ENCODE measurements at places on chromosomes 6 and 20.

- DNase-seq, result no peak
Measured at GRCh38 chr6:641225-641985, 15.5 kb downstream of the HUS1B start.

GRCh38 chr20:44287272-44288097, 23.5 kb downstream of the FITM2 start:
- no peak for DNase-seq

GRCh38 chr6:141482796-141483597, 649.7 kb upstream of the GJE1 start:
- no peak for DNase-seq

DNA sequence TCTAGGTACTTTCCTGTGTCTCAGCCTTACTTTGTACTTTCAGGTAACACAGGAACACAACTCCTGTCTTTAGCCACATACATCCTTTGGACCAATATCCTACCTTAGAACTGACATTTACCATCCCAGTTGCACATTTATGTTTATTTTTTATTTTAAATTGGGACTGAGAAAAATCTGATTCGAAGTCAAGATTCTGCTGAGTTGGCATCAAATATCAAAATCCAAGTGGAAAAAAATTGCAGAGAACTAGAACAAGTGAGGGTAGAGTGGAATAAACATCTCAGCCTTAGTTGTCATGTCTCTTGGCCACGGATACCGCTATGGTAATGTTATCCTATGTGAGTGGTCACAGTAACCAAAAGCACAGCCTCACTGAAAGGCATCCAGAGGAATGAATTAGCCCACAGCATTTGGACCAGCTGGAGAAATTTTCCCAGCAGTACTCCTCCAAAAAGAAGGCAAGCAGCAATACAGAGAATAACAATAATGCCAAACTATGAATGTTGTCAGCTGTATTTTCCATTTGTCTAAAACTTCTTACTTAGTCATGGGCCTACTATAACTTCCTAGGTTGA, 17.6 kb upstream of the EYA4 start:
- no peak for DNase-seq

- no peak for DNase-seq
Measured at GRCh38 chr20:57735831-57736737, 26.3 kb upstream of the PMEPA1 start.

GRCh38 chr6:87590990-87591389, 1.1 kb downstream of the ORC3 start:
- no peak for DNase-seq

DNA sequence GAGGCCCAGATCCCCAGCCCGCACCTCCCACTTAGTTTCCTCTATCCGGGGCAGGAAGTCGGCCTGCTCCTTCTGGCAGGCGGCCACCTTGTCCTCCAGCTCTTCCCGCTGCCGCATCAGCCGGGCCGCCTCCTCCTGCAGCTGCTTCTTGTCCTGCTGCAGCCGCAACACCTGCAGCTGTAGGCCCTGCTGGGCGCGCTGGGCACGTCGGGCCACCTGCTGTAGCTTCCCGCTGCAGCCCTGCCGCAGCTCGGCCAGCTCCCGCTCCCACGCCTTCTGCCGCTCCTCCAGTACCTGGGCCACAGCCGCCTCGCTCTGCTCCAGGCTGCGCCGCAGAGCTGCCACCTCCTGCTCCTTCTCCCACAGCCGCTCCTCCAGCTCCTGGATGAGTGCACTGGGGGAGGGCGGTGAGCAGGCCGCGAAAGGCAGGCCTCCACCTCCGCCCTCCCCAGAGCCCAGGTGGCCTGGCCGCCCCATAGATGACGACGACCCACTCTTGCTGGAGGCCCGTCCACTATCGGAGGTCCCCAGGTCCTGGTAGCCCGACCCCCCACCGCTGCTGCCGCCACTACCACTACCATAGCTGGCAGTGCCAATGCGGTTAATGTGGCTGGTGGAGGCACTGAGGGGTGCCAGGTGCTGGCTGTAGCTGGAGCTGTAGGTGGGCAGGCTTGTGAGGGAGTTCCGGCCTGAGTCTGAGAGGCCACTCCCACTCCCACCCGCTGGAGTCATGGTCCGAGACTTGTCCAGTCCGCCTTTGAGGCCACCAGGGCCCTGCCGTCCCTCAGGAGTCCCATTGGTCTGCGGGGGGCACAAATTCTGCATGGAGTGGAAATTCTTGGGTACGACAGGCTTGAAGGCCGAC, 6.0 kb upstream of the FASTKD5 start:
- DNase-seq, result no peak

- no peak for DNase-seq
Measured at GRCh38 chr6:141437685-141438084, 695.0 kb upstream of the GJE1 start.

- DNase-seq, result no peak
Measured at GRCh38 chr6:21137700-21138335, 455.7 kb upstream of the SOX4 start.

DNA sequence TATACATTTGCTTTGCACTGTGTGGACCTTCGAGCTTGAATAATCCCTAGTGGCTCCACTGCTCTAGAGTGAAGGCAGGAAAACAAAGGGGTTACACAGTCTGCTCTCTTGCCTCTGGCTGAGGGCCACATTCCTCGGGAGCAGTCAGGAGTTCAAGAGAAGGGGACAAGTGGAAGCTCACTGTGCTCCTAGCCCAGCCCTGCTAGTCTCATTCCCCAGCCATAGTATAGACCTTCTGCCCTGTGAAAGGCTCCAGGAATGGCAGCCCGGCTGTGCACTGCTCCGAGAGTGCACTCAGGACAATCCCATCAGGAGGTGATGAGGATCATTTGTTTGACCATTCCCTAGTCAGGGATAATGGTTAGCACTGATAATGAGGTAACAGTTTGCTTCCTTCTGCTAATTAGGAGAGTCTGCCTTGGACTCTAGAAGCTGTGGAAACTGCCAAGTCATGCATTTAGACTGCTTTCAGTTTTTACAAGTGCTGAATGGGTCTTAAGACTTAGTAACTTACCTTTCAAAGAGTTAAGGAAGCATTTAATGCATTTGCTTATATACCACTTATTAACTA, 8.5 kb downstream of the IYD start:
- DNase-seq, result no peak

- DNase-seq, result no peak
Measured at GRCh38 chr6:79788756-79789155, 157.6 kb downstream of the SH3BGRL2 start.

DNA sequence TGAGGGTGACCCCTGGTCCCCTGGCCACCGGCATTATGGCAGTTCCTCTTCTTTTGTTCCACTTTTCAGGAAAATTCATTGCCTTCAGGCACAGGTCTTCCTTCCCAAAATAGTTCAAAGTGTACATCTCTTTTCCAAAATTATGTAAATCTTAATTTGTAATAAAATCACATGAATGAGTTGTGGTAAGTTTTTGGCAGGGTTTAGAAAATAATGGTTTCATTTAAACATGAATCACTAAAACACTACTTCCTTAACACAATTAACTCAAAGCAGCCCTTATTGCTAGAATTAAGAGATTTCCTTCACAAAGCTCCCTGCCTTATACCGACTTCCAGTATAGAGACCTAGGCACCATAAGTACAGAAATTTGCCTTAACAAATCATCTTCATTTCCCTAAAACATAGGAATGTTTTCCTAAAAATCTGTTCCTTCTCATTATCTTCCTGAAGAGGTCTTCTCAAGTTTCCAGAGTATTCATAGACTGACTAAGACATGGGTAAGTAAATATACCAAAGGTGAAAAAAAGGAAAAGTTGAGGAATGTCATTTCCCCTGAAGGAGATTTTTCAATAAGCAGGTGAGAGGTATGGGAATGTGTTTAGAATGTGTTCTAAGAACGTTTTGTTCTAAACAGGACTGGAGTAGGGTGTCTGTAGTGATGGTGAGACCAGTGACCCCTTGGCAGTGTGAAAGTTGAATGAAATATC, 148.2 kb upstream of the CITED2 start:
- no peak for DNase-seq

GRCh38 chr6:11230158-11231107, 2.0 kb downstream of the NEDD9 start:
- no peak for DNase-seq

DNA sequence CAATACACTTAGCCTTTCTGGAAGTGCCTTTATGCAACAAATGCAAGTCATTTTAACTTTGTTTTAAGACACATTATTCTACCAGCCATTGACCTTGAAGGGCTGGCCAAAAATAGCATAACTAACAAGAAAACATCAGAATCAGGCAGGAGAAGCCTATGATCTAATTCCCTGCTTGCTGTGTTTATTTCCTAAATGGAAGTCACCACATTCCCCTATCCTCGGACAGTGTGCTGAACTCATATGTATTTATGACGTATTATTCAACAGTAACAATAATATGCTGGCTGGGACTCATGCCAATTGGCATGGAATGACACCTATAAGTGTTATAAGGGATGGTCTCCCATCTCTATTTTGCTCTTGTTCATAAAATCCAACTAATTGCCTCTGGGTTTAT, 140.7 kb downstream of the MAP3K7 start:
- DNase-seq, result no peak

DNA sequence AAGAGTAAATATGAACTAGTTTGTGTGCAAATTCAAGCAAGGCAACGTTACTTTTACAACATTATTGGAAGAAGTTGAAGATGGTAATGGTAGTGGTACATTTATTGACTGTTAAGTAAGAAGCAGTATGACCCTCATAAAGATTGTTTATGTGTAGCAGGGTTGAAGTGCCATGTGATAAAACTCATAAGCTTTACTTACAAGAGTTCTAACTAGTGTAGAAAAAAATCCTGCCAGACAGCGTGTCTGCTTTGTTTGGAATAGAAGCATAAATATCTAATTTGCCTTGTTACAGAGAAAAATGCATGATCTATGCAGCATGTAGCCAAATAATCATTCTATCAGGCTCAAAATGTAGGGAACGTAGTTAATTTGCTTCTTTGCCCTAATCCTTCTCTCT, 450.8 kb upstream of the SOX4 start:
- no peak for DNase-seq

- DNase-seq, result no peak
Measured at GRCh38 chr6:160945516-160946177, 45.9 kb upstream of the MAP3K4 start.

- DNase-seq, result no peak
Measured at GRCh38 chr20:23160536-23161243, 74.6 kb upstream of the CD93 start.

- no peak for DNase-seq
Measured at GRCh38 chr6:53487080-53487479, 57.8 kb downstream of the GCLC start.

DNA sequence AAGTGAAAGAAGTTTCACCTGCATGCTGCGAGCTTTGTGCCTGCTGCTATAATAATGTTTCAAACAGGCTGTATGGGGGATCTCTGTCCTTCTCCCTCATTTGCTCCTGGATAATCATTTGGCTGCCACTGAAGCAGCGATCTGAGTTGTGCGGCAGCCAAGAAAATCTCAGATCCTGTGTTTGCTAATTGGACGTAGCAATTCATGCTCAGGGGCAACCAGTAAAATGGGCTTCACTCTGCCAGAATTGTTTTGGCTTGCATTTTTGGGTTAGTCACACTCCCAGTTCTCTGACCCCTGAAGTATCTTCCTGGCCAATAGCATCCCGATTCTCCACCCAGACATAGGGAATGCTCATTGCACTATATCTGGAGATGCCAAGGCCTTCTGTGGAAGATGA, 13.7 kb upstream of the STXBP5 start:
- DNase-seq, result no peak

GRCh38 chr6:163926642-163927041, 512.1 kb downstream of the QKI start:
- DNase-seq, result no peak

DNA sequence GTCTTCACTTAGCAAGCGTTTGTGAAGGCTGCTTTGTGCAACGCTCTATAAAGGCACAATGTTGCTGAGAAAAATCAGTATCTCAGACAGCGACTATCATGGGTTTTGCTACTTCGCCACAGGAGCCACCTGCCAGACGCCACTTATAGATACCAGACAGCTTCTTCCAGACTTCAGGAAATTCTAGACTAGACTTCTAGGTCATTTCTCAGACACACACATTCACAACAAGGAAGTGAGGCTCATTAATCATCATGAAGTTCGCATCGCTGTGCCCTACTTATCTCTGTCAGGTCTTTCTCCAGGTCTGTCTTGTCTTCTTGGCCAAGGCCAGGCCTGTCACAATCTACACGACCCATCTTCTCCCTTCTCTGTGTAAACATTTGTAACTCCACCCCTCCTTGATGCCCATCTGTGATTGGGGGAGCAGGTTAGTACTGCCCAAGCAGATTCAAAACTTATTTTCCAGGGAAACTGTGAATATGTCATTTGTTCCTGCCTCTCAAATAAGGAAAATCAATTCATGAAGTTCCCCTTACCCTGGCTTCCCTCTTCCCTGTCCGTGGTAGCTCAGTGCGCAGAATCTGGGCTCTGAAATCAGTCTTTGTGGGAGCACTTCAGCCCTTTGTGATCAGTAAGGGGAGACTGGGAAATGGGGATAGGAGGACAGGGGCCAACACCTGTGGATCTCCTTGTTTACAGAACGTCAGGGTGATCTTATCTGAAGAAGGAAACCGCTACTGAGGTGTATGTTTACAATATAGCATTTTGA, 115.5 kb downstream of the TNFAIP3 start:
- no peak for DNase-seq

DNA sequence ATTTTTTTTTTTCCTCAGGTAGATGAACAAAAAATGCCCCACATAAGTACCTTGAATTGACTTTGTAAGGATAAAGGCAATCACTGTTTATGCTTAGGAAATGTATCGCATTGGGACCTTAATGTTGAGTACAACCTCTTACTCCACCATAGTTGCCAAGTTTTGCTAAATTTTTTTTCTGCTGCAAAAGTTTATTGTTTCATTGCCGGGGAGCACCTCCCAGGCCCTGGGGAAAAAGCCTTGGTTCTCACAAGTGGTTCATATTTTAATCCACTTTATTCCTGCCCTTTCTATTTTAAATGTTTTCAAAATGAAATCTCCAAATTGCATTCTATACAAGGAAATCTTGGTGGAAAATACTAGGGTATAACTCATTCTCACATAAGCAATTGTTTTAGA, 52.3 kb upstream of the UTRN start:
- DNase-seq, result no peak

DNA sequence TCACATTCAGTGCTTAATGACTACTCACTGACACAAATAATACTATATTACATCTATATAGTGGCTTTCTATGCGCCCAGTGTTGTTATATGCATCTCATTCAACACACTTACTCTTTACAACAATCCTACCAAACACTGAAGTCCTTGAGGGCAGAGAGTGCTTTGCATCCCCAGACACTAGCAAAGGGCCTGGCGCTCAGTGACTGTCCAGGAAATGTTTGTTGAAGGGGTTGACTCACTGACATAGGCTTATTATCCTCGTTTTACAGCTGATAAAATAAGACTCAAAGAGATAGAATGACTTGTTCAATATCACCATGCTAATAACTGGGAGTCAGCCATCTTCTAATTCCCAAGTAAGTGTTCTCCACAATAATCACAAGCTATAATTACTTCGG, 163.3 kb downstream of the ARHGAP18 start:
- no peak for DNase-seq

DNA sequence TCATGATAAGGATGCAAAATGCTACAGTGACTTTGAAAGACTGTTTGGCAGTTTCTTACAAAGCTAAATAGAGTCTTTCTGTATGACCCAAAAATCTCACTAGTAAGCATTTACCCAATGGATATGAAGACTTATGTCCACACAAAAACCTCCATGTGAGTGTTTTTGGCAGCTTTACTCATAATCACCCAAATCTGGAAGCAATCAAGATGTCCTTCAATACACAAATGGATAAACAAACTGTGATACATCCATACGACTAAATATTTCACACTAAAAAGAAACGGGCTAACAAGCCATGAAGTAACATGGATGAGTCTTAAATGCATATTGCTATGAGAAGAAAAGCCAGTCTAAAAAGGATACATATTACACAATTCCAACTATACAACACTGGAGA, 117.2 kb downstream of the PDE10A start:
- DNase-seq, result no peak

Data from SW 1271 (cell line).